ENCODE measurements at places on chromosomes 3 and 15.

GRCh38 chr3:95586754-95587153 is 1227.6 kb upstream of the EPHA6 start:
- no peak for DNase-seq

DNA sequence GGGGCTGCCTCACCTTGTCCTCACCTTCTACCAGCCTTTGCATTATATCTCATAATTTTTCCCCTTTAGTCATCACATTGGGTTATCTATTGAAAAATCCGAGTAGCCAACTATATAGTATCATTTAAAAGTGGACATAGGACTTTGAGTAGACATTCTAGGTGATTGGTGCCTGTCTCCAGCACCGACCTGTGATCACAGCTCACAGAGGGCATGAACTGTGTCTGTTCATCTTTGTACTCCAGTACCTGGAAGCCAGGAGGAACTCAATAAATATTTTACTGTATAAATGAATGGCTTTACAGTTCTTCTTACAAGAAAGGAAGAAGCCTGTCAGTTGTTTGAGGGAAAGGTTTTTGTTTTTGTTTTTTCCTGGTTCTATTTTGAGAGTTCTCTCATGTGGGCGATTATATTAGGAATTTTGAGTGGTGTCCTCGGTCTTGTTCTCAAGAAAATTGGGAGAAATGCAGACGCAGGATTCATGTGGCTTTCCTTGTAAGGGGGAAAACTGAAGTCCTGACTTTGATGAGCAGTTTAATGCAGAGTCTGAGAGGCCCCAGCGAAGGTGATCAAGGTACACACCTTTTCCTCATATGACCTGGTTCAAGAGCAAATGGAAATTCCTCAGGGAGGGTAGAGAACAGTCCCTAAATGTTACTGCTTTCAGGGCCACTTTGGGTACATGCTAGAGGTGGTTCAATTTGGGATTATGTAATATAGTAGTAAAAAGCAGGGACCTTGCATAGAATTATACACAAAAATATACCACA is 46.1 kb downstream of the CMTM8 start:
- DNase-seq = no peak

DNA sequence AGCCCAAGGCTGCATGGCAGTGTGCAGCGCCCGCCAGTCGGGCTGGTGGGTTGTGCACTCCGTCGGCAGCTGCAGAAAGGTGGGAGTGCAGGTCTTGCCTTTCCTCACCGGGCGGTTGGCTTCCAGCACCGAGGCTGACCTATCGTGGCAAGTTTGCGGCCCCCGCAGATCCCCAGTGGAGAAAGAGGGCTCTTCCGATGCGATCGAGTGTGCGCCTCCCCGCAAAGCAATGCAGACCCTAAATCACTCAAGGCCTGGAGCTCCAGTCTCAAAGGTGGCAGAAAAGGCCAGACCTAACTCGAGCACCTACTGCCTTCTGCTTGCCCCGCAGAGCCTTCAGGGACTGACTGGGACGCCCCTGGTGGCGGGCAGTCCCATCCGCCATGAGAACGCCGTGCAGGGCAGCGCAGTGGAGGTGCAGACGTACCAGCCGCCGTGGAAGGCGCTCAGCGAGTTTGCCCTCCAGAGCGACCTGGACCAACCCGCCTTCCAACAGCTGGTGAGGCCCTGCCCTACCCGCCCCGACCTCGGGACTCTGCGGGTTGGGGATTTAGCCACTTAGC is 4.3 kb downstream of the ISL2 start:
- peak; percentile 79 for DNase-seq

- DNase-seq = peak; percentile 76
These were observed 35.4 kb upstream of the ATG7 start for GRCh38 chr3:11236588-11237461.

DNA sequence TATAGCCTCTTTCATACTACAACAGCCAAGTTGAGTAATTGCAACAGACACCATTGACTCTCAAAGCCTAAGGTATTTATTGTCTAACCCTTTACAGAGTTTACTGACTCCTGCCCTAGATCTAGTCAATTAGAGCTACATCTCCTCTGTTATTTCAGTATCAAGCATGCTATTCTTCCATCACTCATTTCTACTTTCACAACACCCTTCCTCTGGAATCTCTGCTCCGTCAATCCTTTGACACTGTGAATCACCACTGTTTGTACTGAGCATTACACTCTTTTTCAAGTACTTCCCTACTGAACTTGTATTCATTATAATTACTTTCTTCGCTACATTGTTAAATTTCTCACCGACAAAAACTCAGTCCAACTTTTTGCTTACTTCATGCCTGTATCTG is 121.8 kb downstream of the ZNF609 start:
- no peak for DNase-seq

- DNase-seq = no peak
These were observed 409.8 kb downstream of the GRM7 start for GRCh38 chr3:7270731-7271130.

DNA sequence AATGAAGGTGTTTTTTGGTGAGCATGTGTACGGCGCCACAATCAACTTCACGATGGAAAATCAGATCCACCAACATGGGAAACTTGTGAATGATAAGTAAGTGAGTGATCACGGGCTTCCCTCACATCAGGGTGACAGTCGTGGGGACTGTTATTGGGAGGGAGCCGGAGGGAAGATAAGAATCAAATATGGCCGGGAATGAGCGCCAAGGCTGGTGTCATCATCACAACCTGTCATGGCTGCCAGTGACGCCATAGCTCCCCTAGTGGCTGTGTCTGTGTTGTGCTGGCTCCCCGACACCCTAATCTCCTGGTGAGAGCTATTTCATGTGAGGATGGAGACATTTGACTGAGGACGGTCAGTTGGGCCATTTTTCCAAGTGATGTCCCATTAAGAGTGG is 168.5 kb downstream of the SV2B start:
- DNase-seq = no peak

DNA sequence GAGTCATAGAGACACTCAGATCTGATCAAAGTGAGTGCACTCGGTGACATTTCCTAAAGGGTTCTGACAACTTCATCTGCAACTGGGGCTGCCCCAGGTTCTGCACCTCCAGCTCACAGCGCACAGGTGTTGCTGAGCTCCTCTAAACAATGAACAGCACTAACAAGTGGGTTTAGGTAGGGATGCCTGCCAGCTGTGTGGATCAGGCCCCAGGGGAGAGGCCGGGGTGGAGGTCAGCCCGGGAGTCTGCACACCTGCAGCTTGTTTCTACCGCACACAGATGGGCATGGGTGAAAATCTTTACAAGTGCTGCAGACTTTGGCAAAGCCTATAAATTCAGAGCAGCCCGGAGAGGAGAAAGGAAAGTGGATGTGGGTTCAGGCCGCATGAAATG is 355 bp downstream of the FBXW12 start:
- no peak for DNase-seq

DNA sequence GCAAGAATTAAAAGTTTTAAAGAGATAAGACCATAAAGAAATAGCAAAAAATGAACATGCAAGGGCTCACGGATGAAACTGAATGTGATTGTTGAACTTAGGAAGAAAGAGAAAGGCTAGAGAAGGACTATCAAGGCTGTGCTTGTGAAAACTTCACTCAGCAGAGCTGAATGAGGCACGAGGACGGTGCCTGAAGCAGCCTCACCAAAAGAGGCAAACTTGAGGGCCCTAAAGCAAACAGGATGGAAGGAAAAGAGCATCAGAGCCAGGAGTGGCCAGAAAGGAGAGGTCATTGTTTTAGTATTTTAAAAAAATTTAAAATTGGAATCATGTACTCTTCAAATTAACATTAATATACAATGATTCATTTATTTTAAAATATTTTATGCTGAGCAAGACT is 191.2 kb upstream of the SOX14 start:
- DNase-seq = no peak
